ENCODE measurements at places on chromosomes 7 and 10.

DNA sequence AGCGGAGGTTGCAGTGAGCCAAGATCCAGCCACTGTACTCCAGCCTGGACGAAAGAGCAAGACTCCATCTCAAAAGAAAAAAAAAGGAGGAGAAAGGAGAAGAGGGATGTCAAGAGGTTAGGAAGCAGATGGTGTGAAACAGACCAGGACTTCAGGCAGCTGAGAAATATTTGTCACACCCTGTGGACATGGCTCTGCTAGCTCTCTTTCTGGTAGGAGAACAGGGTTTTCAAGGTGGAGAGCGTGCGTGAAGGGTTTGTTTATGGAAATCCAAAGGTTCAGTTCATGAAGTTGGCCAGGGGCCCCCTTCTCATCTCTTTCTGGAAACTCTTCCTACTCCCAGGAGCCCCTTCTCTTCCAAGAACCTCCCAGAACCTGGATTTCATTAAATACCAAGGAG is 110.8 kb upstream of the GALNT17 start:
- DNase-seq: no peak

DNA sequence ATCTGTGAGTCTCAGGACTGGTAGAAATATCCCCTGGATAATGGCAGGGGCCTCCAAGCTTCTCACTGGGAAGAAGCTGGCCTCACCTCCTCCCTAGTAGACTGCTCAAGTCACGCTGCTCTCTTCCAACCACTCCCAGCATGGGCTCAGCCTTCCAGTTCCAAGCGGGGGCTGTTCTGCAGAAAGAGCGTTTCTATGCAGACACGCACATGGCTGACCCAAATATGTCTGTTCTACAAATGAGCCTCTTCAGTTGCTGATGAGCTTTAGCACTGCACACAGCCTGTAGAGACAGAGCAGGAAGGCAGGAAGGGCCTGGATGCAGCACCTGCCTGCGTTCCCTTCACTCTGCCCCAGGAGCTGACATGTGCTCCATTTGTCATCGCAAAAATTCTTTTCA is 523.9 kb upstream of the MGMT start:
- DNase-seq: no peak

DNA sequence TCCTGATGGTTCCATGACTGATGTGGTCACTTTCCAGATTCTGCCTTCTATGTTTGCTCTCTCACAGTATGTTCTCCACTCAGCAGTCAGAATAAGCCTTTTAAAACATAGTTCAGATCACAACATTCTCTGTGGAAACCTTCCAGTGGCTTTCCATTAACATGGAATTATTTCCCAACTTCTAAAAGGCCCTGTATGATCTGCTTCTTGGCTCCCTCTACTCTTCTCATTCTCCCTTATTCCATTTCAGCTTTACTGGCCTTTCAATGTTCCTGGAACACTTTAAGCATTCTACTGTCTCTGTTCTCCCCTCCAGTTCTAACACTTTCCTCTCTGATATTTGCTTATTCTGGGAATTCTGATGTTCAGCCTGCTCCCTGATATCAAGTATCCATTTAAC is 325.6 kb downstream of the THSD7A start:
- no peak for DNase-seq

- no peak for DNase-seq
These were observed 80.8 kb downstream of the ARHGAP22 start for GRCh38 chr10:48523820-48524758.

DNA sequence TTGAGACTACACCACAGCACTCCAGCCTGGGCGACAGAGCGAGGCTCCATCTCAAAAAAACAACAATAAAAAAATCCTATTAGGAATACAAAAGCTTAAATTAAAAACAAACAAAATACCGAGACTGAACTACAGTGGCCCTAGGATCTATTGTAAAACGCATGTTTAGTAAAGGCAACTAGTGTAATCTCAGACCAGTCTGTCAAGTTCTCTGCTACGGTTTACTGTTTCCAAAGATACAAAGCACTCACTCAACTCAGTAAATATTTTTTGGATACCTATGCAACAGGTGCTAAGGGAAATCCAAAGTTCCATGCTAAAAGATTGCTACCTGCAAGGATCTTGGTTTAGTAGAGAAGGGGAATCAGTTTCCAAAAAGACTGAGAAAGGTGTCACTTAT is 3.4 kb upstream of the MIOS start:
- DNase-seq: peak; percentile 49

GRCh38 chr10:113036619-113037018 is 86.6 kb downstream of the TCF7L2 start:
- no peak for DNase-seq

DNA sequence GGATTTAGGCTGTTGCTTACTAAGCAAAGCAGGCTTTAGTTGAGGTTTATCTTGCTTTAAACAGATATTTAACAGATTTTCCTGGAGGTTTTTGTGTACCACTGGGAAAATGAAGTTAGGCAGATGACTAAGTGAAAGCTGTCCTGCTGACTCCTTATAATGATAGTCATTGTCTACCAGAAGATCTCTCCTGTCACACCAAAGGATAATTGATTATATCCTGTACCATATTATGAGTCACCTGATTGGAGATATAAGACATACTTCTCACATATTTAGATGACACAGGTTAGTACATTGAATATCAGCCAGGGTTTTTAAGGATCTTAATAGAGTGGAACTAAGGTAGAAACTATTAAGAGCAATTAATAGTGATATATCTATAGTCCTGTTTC is 68.4 kb downstream of the PTEN start:
- no peak for DNase-seq

- no peak for DNase-seq
These were observed 536.0 kb upstream of the GALNT17 start for GRCh38 chr7:70595755-70596597.
